ENCODE measurements at places on chromosomes 2 and 18.

GRCh38 chr2:153986488-153987229, 114.9 kb downstream of the GALNT13 start:
- H3K27me3 ChIP-seq = no peaks in the 10 kb centered on the region
- no peak overlapping the region for H3K4me3 ChIP-seq
- H3K27ac ChIP-seq = no peak overlapping the region
- no peaks in the 10 kb centered on the region for H3K36me3 ChIP-seq
- DNase-seq = no peak
- H3K4me1 ChIP-seq = no peaks in the 10 kb centered on the region

GRCh38 chr2:68169308-68169707, 11.6 kb downstream of the PNO1 start:
- no peaks in the 10 kb centered on the region for H3K36me3 ChIP-seq
- H3K27me3 ChIP-seq = no peaks in the 10 kb centered on the region
- no peak for DNase-seq

DNA sequence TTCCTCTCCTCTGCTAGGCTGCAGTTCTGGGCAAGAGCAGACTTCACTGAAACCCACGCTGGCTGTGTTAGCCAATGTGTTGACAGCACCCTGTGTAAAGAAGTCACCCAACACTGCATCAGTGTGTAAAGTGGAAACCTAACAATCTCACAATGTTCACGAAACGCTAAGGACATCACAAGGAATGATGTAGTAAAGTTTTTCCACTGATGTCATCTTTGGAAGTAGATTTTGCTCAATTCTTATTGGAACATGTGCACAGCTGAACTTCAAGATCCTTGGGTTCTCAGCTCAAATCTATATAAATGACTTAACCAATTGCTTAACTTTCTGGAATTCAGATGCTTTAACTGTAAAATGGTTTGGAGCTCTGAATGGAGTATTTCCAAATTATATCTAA, 1112.5 kb downstream of the TSN start:
- H3K4me3 ChIP-seq = no peak overlapping the region
- no peaks in the 10 kb centered on the region for H3K4me1 ChIP-seq
- H3K36me3 ChIP-seq = no peaks in the 10 kb centered on the region
- DNase-seq = no peak
- no peaks in the 10 kb centered on the region for H3K27me3 ChIP-seq
- H3K27ac ChIP-seq = no peak overlapping the region

- no peaks in the 10 kb centered on the region for H3K27me3 ChIP-seq
- H3K27ac ChIP-seq = no peak overlapping the region
- H3K4me1 ChIP-seq = no peaks in the 10 kb centered on the region
- H3K36me3 ChIP-seq = no peaks in the 10 kb centered on the region
- no peak for DNase-seq
Observed at GRCh38 chr2:39008665-39009064, 112.2 kb downstream of the SOS1 start.

- no peak overlapping the region for H3K27ac ChIP-seq
- H3K36me3 ChIP-seq = no peaks in the 10 kb centered on the region
Observed at GRCh38 chr2:225207043-225207442, 164.8 kb upstream of the DOCK10 start.

DNA sequence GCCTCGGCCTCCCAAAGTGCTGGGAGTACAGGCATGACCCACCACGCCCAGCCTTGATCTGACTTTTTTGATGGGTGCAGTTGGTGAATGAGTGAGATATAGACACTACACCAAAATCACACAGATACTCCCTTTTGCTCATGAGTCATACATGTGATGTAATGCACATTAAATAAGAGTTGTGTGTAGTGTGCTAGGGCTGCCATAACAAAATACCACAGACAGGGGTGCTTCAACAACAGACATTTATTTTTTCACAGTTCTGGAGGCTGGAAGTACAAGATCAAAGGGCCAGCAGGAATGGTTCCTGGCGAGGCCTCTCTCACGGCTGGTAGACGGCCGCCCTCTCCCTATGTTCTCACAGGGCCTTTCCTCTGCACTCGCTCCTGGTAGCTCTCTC, 46.6 kb downstream of the GBX2 start:
- H3K27me3 ChIP-seq = no peaks in the 10 kb centered on the region
- DNase-seq = no peak
- no peak overlapping the region for H3K4me3 ChIP-seq
- H3K4me1 ChIP-seq = peaks cover 1% of the 10 kb centered on the region

DNA sequence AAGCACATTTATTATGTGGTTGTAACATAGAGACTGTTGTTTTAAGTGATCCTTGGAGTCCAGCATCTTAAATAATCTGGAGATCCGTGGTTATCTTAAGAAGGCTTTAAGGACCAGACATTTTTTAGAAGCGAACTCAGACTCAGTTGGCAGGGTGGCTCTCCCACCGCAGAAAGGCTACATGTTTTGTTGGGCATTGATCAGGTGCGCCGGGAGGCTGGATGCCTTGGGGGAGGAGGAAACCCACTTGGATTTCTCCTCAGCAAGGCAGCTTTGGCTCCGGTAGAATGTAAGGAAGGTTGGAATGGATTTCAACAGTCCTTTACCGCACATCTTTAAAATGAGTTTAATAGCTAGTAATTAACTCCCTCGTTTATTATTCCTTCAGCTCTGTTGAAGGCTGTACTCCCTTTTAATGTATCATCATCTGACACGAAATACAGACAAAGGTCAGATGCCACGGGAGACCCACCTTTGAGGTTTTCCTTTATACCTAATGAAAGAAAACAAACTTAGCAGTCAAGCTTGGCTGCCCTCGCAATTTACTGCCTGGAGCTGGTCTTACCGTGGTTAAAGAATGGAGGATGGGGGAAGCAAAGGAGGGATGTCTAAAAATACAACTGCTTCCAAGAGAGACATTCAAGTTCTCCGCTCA, 1.2 kb downstream of the TMEM200C start:
- no peak for DNase-seq
- no peak overlapping the region for H3K27ac ChIP-seq
- H3K27me3 ChIP-seq = no peaks in the 10 kb centered on the region
- peaks cover 2% of the 10 kb centered on the region for H3K4me1 ChIP-seq
- no peak overlapping the region for H3K4me3 ChIP-seq
- no peaks in the 10 kb centered on the region for H3K36me3 ChIP-seq

DNA sequence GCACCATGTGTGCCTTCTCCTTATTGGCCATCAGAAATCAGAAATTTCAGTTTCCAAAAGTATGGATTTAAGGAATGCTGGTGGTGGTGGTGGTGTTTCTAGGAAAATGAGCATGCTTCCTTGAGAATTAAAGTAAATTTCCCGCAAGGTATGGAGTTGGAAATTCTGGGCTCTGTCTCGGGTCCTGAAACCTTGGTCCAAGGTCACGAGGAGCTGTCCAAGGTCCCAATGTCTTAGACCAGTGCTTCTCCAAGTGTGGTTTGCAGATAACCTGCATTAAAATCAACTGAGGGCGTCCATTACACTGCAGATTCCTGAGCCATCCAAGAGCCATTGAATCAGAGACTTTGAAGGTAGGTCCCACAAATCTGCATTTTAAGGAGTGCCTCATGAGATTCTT, 210.9 kb upstream of the PKDCC start:
- no peak overlapping the region for H3K4me3 ChIP-seq
- no peak for DNase-seq
- no peaks in the 10 kb centered on the region for H3K36me3 ChIP-seq
- H3K27me3 ChIP-seq = no peaks in the 10 kb centered on the region
- no peak overlapping the region for H3K27ac ChIP-seq

DNA sequence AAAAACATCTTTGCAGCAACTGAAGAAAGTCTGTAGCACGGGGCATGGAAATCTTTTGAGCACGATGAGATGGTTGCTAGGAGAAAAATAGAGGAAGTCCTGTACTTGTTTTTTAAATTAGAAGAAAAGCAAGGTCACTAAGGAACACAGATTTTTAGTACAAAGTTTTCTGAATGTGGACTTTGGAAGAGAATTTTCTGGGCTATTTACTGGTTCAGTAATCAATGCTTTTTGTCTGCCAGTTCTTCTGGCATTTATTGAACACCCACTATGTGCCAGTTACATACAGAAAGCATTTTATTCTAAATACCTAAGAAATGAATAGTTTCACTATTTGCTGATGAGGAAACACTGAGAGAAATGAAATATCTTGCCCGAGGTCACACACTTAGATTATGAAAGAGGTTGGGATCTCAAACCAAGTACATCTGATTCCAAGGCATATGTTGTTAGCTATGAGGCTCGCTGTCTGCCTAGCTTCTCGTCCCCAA, 15.6 kb upstream of the MAP3K20 start:
- no peaks in the 10 kb centered on the region for H3K27me3 ChIP-seq
- DNase-seq = no peak
- H3K27ac ChIP-seq = no peak overlapping the region
- no peak overlapping the region for H3K4me3 ChIP-seq

DNA sequence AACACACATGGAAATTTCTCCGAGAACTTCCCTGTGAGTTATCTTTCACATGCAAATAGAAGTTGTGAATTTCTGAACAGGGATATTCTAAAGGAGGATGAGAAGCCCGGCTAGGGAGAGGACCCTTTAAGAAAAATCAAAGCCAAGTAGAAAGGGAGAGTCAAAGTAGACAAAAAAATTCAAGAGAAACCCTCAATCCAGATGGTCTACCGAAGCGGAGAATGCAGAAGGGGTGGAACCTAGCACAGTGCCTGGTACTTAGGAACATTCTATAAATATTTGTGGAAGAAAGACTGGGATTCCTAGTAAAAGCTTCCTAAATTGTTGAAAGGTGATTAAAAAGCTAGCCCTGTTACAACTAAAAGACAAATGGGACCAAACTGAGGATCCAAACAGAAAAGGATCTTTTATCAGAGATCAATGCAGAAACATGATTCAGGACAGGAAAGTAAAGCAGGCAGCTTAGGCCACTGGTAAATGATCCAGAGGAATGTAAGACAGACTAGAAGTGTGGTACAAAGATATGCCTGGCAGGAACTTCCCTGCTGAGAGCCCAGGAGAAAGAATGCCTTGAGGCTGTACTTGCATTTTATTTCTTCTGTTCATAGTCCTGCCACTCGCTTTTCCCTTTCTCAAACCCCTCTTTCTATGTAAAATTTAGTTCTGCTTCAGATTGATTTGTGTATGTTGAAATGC, 19.5 kb upstream of the GLS start:
- H3K27me3 ChIP-seq = no peaks in the 10 kb centered on the region
- DNase-seq = no peak
- peaks cover 6% of the 10 kb centered on the region for H3K4me1 ChIP-seq
- H3K36me3 ChIP-seq = no peaks in the 10 kb centered on the region
- no peak overlapping the region for H3K27ac ChIP-seq
- H3K4me3 ChIP-seq = no peak overlapping the region

DNA sequence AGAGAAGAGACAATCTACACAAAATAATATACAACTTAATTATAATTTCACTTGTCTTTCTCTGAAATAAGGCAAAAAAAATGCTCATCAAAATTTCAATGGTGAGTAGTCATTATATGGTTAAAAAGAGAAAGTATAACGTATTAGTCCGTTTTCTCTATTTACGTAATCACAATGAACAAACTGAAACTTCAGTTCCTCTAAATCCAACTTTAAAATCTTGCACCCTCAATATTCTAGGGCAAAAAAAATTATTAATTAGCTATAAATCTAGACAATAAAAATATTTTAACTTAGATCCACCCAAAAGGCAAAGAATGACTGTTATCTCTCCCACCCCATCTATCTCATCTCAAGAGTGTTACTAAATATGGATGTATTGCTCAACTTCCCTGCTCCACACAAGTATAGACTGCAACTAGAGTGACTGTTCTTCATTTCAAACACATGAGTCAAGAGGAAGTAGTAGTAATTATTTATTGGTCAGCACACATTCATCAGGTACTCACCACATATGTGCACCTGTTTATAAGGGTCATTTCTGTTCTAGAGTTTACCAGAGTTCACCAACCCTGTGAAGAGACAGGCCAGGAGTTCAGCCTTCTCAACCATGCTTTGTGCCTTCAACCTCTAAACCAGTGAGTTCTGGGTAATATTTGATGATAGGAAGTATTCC, 36.4 kb downstream of the STK39 start:
- no peak overlapping the region for H3K27ac ChIP-seq
- no peak for DNase-seq
- no peaks in the 10 kb centered on the region for H3K36me3 ChIP-seq
- H3K4me1 ChIP-seq = no peaks in the 10 kb centered on the region

DNA sequence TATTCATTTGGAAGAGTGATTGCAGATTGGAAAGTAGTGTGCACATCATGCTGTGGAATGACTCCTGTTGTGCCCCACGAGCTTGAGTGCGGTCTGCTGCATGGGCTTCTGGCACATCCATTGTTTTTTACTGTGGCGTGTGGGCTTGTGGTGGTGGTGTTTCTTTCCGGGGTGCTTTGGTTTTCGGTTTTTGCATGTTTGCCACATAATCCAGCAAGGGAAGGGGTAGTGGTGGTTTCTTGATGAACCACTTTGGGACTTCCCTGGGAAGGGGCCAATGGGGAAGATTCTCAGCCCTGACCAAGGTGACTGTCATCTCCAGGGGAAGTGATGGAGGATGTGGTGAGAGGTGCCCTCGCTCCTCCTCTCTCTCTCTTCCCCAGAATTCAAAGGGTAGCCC, 57.0 kb downstream of the COA5 start:
- H3K27ac ChIP-seq = no peak overlapping the region
- no peaks in the 10 kb centered on the region for H3K27me3 ChIP-seq

DNA sequence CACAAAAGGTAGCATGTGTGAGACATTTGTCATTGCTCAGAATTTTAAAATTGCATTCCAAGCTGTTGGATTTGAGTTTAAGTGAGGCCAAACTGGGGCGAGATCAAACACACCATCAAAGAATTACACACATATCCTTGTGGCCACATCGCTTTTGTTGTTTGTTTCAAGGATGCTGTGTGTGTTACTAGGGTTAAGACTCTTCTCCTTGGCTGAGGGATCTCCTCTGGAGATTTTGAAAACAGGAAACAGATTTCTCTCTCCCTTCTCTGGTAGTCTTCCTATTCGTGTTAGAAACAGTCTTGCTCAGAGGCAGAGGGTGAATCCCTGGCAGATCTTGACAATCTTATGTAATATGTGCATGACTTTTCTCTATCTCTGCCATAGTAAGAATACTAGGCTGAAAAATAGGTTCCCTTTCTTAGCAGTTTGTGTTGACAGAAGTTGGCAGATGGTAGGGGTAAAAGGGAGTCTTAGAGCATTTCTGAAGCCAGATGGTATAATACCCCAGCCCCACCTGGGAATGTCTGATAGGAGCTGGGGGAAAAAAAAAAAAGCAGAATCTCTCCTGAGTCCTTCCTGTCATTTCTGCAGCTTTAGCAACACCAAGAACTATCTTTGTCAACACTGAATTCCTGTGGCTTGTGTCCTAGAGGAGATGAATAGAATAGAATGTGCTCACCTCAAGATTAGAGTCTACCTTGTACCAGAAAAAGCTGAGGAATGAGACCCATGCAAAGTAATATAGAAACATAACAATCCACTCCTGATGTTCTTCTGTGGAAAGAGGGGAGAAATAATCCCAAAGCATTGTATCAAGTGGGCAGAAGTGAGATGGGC, 101.8 kb downstream of the XRCC5 start:
- H3K27ac ChIP-seq = no peak overlapping the region
- peaks cover 1% of the 10 kb centered on the region for H3K4me1 ChIP-seq
- H3K4me3 ChIP-seq = no peak overlapping the region
- H3K36me3 ChIP-seq = no peaks in the 10 kb centered on the region

GRCh38 chr18:37545461-37546271, 19.9 kb downstream of the CELF4 start:
- no peak for DNase-seq
- H3K4me1 ChIP-seq = no peaks in the 10 kb centered on the region
- no peak overlapping the region for H3K27ac ChIP-seq
- H3K27me3 ChIP-seq = no peaks in the 10 kb centered on the region
